ENCODE measurements at places on chromosomes 6 and 20. TPM values are rescaled to one million over a fixed set of nuclear protein-coding genes. Genes with fewer than 3 reads are reported as not detected.

DNA sequence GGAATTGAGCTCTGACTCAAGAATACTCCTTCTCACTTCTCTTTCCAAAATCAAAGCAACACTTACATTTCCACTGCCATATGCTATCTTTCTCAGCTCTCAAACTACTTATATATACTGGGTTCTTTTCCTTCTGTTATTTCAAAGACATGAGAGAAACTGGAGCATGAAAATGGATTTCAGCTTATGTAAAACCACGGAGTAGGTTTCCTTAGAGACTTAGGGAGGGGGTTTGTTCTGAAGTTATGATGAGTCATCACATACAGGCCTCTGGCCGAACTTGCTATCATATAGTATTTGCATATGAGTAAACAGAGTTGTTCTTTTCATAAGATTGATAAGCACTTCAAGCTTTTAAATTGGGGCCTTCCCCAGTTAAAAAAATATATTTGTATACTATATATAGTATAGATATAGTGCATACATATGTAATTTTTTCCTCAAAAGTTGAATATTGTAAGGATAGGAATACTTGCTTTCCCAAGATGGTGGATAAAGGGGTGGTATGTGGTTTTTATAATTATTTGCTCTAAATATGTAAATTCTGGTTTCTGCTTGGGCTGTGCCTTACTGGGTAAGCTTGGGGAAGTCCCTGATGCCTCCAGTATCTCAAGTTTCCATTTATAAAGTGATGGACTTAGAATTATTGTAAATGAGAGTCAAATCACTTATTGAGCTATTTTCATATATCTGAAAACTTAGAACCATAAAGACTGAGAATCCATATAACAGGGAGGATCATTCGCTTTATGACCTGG lies 273.9 kb downstream of the RFPL4B start:
- DNase-seq: peak; percentile 21

GRCh38 chr6:34319471-34319885 lies 70.7 kb upstream of the SMIM29 start:
- no peak for DNase-seq

DNA sequence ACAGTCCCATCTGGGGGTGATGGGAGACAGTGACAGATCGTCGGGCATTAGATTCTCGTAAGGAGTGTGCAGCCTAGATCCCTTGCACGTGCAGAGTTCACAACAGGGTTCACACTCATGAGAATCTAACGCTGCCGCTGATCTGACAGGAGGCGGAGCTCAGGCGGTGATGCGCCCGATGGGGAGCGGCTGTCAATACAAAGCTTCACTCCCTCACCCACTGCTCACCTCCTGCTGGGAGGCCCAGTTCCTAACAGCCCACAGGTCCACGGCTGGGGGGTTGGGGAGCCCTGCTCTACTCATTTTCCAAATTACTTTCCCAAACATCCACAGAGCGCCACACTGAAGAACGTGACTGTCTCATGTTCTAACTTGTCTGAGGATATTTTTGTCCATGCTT lies 25.3 kb downstream of the CTCFL start:
- no peak for DNase-seq

GRCh38 chr6:34817446-34817845 lies 25.6 kb downstream of the BLTP3A start:
- DNase-seq: no peak

GRCh38 chr20:33568378-33568777 lies 78.5 kb downstream of the CBFA2T2 start:
- DNase-seq: no peak

PROKR2 gene
- total RNA-seq: not detected

BHLHE23 gene
- total RNA-seq: not detected

HEY2 gene
- not detected for total RNA-seq

KCNQ5 gene
- 6.7 TPM for total RNA-seq

DNA sequence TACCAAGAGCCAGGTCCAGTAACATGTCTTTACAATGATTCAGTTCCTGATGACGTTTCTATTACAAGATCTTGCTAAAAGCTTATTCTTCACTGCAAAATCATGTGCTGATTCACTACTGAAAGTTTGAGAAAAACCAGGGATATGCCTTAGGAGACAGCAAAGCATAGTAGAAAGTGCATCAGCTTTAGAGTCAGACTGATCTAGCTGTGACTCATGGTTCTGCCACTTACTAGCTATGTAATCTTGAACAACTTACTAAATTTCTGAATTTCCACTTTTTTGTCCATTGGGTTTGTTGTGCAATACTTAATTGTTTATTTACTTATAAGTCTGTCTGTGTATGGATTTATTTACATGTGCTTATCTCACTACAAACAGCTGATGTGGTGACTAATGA lies 198.5 kb upstream of the RSPO3 start:
- DNase-seq: peak; percentile 46

PPP1R14C gene
- 0.60 TPM for total RNA-seq

GRCh38 chr6:168342636-168343035 lies 23.1 kb upstream of the DACT2 start:
- no peak for DNase-seq

AKAP12 gene
- total RNA-seq: 173 TPM

- DNase-seq: no peak
Observed at GRCh38 chr20:61885759-61886715, 179.6 kb downstream of the TAF4 start.

DNA sequence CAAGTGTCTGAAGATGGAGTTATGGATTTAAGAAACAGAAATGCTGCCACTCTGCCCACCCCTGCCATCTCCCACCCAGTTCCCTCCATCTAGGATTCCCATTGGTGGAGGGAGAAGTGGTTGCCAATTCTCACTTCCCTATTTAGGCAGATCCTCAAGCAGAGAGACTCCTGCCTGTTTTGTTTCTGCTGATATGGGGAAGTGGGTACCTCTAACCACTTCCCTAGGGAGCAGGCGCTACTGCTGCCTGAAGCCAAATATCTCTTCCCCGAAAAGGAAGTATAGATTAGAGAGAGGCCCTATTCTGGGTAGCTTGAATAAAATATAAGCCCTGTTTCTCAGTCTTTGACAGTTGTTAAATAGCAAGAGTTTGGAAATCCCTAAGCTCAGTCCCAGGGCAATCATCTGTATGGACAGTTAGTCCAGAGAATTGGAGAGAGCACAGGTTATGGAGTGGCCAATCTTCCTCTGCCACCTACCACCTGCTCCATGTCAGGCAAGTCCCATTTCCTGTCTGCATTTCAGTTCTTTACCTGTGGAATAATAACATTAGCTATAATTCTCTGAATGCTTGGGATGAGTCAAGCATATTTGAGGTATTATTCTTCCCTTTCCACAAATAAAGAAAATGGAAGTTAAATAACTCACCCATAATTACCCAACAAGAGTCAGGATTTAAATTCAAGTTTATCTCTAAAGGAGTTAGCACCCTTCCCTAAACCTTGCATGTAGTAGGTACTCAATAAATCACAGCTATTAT lies 2.6 kb upstream of the ADGB start:
- peak; percentile 1 for DNase-seq

DNA sequence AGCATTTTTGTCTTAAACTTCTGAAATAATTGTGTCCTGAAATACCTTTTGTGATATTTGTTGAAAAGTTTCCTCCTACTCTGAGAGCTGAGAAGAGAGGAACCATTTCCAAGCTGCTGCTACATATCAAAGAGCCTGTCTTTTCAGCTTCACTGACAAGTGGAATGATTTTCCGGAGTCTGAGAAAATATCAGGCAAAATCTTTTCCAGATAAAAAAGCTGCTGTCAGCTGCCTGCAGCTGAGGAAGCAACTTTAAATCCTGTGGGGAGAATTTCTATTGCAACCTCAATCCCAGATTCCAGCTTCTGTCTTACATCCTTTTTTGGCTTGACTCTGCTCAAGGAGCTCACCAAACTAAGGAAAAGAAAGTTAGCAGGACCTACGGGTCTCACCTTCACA lies 904.3 kb downstream of the PHF3 start:
- DNase-seq: no peak

GRCh38 chr6:12911427-12911826 lies 194.9 kb downstream of the PHACTR1 start:
- DNase-seq: peak; percentile 46

GRCh38 chr6:156886409-156886808 lies 109.2 kb downstream of the ARID1B start:
- DNase-seq: no peak

ZC3H12D gene
- total RNA-seq: not detected

- no peak for DNase-seq
Observed at GRCh38 chr20:10313215-10313614, 94.6 kb downstream of the SNAP25 start.
